Esophagus squamous epithelium (tissue), 5 donors: ENCODE measurements at places on chromosomes 13 and 19. TPM values are rescaled to one million over a fixed set of nuclear protein-coding genes. Genes with fewer than 3 reads are reported as not detected.

DNA sequence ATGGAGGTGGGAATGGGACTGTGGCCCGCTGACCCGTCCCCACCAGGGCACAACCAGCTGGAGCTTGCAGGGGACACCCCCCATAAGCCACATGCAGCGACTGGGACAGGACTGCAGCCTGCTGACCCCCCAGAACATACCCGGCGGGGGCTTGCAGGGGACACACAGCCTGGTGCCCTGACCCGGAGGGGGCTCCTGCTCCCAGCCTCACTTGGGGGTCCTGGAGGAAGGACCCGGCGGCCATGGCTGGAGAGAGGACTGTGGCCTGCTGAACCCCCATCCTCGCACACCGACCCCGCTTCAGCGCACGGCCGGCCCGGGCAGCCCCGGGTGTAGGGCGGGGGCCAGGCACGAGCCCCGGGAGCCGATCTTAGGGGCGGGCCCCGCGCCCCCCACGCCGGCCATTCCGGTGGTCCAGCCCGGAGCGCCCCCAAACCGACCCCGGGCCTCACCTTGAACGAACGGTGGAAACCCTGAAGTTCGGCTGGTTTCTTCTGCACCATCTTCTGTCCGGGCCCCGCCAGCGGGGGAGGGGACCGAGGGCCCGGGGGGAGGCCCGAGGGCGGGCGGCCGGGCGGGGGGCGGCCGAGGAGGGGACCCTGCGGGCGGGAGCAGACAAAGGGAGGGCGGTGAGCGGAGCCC lies 574 bp downstream of the MKNK2 start:
- H3K27me3 ChIP-seq: no peaks in the 10 kb centered on the region
- peaks cover 7% of the 10 kb centered on the region for H3K36me3 ChIP-seq
- H3K4me1 ChIP-seq: peaks cover 89% of the 10 kb centered on the region
- H3K27ac ChIP-seq: peak overlapping the region; percentile 99
- no peak for DNase-seq

Gene PRODH2
- total RNA-seq: not detected

DNA sequence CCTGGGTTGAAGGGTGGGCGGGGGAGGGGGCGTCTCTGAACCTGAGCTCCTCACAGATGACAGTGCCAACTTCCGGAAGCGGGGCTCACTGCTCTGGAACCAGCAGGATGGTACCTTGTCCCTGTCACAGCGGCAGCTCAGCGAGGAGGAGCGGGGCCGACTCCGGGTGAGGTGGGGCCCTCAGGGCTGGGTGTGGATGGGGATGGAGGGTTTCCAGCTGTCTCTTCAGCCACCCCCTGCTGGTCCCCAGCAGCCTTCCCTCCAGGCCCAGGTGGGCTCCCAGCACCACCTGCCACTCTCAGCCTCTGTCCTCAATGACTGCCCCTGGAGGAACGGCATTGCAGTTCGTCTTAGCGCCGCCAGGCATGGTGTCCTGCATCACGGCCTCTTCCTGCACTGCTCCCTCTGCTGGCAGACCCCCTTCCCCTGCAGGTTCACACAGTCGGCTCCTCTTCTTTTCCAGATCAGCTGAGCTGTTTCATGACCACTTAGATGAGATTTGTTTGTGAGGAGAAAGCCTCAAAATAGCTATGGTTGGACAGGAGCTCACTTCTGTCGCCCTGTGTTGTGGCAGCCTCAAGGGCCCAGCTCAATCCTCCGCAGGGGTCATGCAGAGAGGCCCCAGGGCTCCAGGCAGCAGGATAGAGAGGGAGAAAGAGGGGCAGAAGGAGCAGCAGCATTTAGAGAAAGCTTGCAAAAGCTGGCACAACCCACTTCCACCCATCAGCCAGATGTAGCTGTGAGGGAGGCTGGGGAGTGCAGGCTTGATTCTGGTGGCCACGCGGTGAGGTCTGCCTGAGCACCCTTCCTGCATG lies 2.5 kb upstream of the GARIN5A start:
- no peaks in the 10 kb centered on the region for H3K36me3 ChIP-seq
- H3K27ac ChIP-seq: no peak overlapping the region
- DNase-seq: no peak
- H3K27me3 ChIP-seq: no peaks in the 10 kb centered on the region
- H3K4me3 ChIP-seq: no peak overlapping the region

DNA sequence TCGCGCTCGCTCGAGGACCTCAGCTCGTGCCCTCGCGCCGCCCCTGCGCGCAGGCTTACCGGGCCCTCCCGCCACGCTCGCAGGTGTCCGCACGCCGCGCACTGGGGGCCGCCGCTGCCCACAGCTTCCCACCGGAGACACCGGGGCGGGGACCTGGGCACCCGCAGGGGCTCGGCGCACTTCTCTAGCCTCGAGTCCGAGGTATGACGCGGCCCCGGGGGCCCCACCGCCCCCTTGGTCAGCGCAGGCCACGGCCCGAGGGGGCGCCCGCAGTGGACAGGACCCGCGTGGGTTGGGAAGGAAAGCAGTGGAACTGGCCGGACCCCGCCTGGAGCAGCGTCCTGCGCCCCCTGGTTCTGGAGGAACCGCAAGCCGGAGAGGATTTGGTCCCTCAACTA lies 2.1 kb upstream of the GRWD1 start:
- H3K36me3 ChIP-seq: peaks cover 18% of the 10 kb centered on the region
- no peak for DNase-seq
- peaks cover 20% of the 10 kb centered on the region for H3K4me1 ChIP-seq
- H3K27me3 ChIP-seq: peaks cover 5% of the 10 kb centered on the region
- H3K4me3 ChIP-seq: peak overlapping the region; percentile 93

- no peaks in the 10 kb centered on the region for H3K36me3 ChIP-seq
- no peak overlapping the region for H3K27ac ChIP-seq
- no peak overlapping the region for H3K4me3 ChIP-seq
- peaks cover 64% of the 10 kb centered on the region for H3K4me1 ChIP-seq
- no peak for DNase-seq
These were observed 86.3 kb downstream of the LRCH1 start for GRCh38 chr13:46639033-46639981.
